ENCODE measurements at places on chromosomes 16 and 17.

DNA sequence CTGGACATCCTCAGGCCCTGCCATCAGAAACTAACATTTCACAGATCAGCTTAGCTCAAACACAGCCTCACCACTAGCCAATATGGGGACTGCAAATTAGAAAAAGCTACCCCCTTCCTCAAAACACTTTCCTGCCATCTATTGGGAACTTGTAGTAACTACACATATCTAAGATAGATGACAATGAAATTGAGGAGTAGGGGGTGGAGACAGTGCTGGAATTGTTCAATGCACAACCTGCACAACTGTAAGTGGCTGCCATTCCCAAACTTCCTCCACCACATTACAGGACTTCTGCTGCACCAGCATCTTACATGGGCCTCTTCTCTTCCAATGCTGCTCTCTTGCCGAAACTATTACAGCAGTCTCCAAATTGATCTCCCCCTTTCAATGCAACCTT lies 21.9 kb downstream of the AIPL1 start:
- no peak for DNase-seq

GRCh38 chr17:7755095-7755890 lies 37.7 kb downstream of the DNAH2 start:
- DNase-seq: no peak

- no peak for DNase-seq
Measured at GRCh38 chr16:84497418-84498222, 6.8 kb downstream of the MEAK7 start.

DNA sequence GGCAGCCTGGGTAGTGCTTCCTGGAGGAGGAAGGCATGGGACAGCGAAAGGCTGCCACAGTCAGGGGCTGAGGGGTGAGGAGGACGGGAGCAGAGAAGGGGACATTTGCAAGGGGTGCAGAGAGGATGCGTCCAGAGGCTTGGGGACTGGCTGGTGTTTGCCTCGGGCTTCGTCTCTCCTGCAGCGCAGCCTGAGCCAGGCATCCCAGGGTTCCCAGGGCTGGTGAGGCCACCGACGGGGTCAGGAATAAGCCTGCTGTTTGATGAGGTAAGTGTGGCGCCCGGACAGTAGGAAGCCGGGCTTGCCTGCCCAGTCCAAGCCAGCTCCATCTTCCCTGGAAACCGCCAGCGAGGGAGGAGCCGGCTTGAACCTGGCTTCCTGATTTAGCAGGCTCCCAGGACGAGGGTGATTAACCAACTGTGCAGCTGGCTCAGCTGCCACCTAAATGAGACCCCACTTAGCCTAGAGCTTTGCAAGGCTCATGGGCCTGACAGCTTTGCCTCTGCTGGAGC lies 47.8 kb downstream of the PITPNM3 start:
- no peak for DNase-seq

DNA sequence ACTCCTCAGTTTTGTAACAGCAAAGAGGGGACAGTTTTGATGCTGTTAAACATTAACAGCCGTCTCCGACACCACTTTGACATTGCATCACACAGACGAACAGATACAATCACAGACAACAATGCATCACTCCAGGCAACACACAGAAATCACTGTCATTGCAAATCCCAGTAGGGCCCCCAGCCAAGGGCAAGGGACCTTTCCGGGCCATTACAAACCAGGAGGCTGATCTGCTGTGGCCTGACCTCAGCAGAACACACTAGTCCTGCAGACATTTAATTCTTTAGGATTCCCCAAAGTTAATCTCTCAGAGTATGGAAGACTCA lies 136.2 kb upstream of the RCVRN start:
- no peak for DNase-seq

DNA sequence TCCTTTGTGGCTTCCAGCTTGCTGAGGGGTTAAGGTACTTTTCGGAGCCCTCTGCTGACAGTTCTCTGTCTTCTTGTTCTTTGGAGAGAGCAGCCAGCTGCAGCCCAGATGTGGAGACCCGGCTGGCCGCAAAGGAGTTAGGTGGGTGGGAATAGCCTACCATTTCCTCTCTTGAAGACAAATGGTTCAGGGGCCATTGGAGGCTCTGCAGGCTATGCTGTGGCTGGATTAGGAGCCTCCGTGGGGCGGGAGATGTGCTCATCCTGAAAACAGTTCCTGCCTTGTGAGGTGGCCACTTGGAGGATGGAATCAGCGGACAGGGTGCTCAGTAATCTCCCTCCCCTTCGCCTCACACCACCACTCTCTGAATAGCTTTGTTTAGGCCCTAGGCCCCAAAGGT lies 30.3 kb downstream of the MEOX1 start:
- DNase-seq: no peak
